Umbilical cord (tissue), 2 donors: ENCODE measurements at places on chromosomes 3 and 15.

DNA sequence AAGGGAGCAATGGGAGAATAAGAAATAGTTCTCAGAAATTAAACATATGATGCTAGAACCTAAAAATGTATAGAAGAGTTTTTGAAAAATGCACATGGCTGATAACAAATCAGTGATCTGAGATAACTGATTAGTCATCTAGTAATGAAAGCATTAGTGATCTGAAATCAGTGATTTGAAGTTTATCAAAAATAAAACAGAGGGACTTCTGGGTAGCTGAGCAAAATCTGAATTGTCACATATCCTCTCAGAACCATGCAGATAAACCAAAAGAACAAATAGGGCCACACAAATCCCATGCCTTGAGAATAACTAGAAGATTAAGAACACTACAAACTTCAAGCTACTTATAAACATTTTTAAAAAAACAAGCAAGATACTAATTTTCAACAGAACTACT, 71.5 kb downstream of the MCF2L2 start:
- no peak for DNase-seq

GRCh38 chr3:56135941-56136340, 332.3 kb downstream of the ERC2 start:
- no peak for DNase-seq

- no peak for DNase-seq
Measured at GRCh38 chr3:197501879-197502620, 53.7 kb downstream of the BDH1 start.

GRCh38 chr3:38139191-38139590, 730 bp downstream of the MYD88 start:
- no peak for DNase-seq

- DNase-seq = no peak
Measured at GRCh38 chr3:127480196-127480954, 110.2 kb downstream of the TPRA1 start.

DNA sequence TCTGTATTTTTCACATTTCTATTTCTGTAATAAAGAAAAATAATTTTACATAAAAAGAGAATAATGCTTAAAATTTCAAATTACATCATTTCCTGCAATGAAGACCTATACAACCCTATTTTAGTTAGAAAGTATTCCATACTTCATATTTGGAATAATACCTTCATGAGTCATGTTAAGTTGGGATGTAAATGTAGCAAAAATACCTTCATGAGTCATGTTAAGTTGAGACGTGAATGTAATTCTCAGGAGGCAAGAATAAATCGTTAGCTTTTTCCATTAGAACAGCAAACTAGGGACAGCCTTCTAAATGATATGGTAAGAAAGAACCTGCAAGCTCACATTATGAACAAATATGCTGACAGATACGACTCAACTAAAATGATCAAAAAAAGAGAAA, 91.9 kb downstream of the NAALADL2 start:
- DNase-seq = no peak

- DNase-seq = peak; percentile 53
Measured at GRCh38 chr3:105174017-105174615, 192.6 kb upstream of the ALCAM start.
